Stimulated activated CD8-positive, alpha-beta memory T cell treated with anti-CD3 and anti-CD28 coated beads, Interleukin-15, amount 100 ng/mL, for 48 hours (primary cell): ENCODE measurements at places on chromosomes 12 and 14.
A peak's percentile ranks its signal among the peaks of the same experiment; 100 is the strongest.

- DNase-seq = no peak
Measured at GRCh38 chr12:53483225-53483978, 15.9 kb downstream of the MAP3K12 start.

GRCh38 chr12:31518680-31519227 lies 72.2 kb downstream of the DENND5B start:
- no peak for DNase-seq

- no peak for DNase-seq
Measured at GRCh38 chr12:108833757-108834472, 23.5 kb downstream of the SSH1 start.

DNA sequence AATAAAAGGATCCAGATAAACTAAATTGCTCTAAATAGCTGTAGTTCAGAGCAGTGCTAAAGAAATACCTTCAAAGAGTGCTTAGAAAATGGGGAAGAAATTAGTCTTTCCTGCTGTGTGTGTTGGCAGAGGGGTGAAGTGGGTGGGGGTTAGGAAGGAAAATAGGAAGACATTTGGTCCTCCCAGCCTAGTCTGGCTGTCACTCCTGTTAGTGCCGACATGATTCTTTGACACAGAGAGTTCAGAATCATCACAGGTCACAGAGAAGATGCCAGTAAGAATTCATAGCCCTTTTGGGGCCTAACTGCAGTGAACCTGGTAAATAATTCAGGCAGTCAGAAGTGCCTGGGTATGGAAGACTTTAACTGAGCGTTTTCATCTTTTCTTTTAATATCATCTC lies 74.8 kb downstream of the FLRT2 start:
- no peak for DNase-seq

- DNase-seq = no peak
Measured at GRCh38 chr12:54040148-54040494, 7.3 kb downstream of the HOXC5 start.

- DNase-seq = no peak
Measured at GRCh38 chr14:104678901-104679705, 10.3 kb upstream of the INF2 start.

GRCh38 chr12:105316931-105317852 lies 13.3 kb upstream of the C12orf75 start:
- no peak for DNase-seq

DNA sequence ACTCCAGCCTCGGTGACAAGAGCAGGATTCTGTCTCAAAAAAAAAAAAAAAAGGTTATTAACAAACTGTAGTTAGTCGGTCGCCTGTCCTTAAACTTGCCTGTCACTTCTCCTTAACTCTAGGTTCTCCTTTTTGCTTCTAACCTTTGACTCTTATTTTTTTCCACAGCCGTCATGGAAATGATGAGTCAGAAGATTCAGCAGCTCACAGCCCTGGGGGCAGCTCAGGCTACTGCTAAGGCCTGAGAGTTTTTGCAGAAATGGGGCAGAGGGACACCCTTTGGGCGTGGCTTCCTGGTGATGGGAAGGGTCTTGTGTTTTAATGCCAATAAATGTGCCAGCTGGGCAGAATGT lies 418 bp upstream of the MYG1 start:
- DNase-seq = peak; percentile 23

DNA sequence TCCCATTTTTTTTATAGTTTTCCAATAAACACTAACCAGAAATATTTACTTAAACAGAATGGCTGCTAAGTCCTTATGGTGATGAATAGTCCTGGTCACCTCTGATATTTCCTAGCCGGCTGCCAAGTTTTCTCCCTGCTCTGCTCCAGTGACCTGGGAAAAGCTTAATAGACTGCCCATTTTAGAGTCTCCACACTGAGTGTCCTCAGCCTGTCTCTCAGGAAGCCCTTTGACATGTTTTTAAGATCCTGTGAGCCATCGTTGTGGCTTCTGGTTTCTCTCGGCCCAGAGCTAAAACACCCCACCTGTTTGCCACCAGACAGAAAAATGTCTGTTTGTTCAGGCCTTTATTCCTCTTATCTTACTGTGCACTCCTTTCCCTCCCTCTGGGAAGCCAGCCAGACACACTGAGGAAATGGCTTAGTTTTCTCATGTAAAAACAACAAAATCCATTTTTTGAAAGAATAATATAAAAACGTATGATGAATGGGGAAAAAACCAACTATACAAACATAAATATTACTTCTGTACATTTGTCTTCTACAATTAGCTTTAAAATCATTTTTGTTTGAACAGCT lies 25.4 kb upstream of the ALDH2 start:
- no peak for DNase-seq

- DNase-seq = no peak
Measured at GRCh38 chr14:102500158-102500662, 9.4 kb downstream of the ANKRD9 start.

DNA sequence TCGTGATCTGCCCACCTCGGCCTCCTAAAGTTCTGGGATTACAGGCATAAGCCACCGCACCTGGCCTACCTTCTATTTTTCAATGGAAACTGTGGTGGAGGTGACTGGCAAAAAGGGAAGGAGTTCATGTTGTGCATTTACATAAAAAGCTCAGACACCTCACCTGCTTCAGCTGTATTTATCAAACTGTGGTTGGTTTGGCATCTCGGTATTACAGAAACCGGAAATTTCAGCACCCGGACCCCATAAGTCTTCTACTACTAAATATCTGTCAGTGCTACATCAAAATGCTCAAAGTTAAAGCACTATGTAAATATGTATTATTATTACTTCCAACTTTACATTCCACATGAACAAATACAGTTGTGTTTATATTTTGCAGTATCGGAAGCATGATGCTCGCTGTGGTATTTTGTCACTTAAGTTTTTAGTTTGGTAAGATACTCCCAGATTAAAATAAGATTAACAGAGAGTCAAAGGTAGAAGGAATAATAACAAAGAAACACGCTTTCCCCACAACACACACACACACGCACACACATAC lies 95.4 kb downstream of the ITPR2 start:
- no peak for DNase-seq

DNA sequence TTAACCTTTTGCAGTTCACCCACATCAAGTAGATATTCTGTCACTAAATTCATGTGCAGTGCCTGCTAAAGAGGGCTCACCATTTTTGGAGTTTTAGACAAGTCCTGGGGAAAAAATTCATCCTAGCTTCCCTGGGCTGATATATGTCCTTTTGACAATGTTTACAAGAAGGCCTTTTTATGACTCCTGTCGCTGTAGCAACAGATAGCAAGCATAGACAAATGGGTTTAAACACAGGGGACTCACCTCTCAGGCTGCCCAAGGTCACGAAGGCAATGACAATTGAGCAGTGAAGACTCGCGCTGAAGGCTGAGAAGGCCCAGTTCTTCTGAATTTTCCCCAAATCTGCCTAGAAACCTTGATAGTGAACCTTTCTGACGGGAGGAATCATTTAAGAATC lies 150.7 kb upstream of the CPM start:
- DNase-seq = no peak

- DNase-seq = no peak
Measured at GRCh38 chr14:96194657-96195431, 9.8 kb upstream of the BDKRB2 start.

GRCh38 chr14:52922656-52923055 lies 28.2 kb downstream of the FERMT2 start:
- DNase-seq = no peak

DNA sequence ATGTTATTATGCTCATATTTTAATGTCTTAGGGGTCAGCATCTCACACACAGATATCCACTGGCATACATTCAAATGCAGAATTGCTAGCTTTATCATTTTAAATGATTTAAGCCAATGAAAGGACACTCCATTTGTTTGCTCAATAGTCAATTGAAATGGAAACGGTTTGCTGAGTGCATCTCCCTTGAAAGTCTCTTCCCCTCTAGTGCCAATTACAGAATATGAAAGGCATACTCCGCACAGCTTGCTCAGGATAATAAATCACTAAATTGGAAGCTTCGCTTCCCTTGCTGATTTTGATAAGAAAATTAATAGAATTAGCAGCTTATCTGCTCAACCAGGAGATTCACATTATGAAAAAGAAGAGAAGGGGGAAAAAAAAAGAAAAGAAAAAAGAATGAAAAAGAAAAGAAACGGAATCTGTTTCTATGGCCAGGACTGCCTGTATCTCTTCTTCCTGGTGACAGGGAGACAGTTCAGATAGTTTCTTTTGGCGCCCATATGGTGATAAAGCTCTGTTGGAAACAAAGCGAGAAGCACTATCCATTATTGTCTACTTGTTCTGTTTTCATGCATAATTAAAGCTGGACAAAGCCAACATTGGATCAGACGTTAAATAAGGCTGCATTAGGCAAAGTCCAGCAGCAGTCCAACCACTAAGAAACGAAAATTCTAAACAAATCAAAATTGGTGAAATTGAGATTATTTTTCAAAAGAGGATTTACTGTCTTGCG lies 225.0 kb downstream of the GXYLT1 start:
- no peak for DNase-seq

GRCh38 chr12:90128526-90128925 lies 419.9 kb upstream of the ATP2B1 start:
- DNase-seq = no peak

- DNase-seq = no peak
Measured at GRCh38 chr14:40269436-40269835, 837.2 kb upstream of the FBXO33 start.

DNA sequence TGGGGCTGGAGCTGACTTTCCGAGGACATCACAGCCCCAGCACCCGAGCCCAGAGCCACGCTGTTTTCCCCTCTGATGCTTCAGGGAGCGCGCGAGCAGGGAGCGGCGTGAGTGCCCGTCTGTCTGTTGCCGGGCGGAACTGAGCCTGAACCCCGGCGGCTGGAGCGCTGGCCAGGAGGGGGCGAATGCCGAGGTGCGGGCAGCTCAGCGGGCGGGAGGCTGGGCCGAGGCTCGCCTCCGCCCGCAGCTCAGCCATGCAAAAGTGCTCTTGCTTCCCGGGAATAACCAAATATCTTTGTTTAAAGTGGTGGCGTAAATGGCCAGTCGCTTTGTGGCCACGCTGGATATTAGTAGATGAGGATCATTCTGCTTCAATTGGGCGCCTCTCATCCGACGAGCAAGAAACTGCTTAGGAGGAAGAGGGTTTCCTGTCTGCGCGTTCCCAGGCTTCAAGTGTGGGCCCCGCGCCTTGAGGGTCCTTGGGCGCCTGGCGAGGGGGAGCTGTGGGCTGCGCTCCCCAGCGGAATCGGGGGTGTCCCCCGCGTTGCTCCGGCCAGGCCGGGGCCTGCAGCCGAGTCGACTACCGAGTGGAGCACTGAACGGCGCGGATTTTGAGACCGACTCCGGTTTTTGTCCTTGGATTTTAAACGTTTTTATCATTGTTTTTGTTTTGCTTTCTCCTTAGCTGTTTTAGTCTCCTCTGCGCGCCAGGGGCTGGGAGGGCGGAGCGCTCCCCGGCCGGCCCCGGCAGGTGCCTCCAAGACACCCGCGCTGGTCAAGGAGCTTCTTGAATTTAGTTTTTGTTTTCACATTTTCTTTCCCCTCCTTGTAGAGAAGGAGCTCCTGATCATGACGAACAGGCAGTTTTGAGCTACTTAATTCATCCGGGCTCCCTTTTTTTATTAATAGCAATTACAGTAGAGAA lies 831 bp upstream of the NKX2-1 start:
- DNase-seq = no peak

GRCh38 chr14:73105050-73105449 lies 31.3 kb upstream of the PSEN1 start:
- DNase-seq = no peak

- no peak for DNase-seq
Measured at GRCh38 chr12:93802698-93803423, 125.7 kb downstream of the CRADD start.

DNA sequence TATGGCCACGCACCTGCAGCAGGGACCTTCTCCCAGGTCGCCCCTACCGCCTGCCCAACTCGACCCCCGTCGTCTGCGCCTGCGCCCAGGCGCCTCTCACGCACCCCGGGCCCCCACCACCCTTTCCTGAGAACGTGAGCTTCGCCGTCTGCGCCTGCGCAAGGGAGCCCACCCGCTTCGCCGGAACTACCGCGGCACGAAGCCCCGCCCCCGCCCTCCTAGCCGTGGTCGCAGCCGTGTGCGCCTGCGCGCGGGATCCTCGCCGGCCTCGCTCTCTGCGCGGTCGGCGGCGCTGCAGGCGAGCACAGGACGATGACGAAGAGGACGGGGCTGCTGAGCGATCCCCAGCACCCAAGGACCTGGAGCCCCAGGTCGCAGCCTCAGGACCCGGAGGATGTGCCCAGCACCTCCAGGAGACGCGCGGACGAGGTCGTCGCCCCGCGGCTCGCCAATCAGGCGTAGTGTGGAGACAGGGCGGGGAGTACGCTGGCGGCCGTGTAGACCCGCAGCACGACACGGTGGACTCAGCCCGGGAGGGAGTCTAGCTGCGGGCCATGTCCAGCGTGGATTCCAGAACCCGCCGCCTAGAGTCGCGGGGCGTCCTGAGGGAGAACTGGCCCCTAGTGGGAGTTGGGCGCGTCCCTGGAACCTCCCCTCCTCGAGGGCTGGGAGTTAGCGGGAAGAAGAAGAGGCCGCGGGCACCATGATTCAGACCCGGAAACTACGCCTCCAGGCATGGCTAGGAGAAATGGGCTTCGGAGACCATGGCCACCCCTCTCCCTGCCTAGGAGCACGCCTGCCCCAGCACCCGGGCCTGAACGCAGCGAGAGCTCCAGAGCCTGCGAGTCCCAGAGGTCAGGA lies 1120.8 kb upstream of the TMEM132C start:
- DNase-seq = peak; percentile 69

GRCh38 chr12:120625557-120626419 lies 14.6 kb upstream of the CABP1 start:
- DNase-seq = no peak

- DNase-seq = peak; percentile 29
Measured at GRCh38 chr14:105201925-105202513, 20.9 kb upstream of the NUDT14 start.

- no peak for DNase-seq
Measured at GRCh38 chr12:5480938-5481303, 49.0 kb downstream of the NTF3 start.

DNA sequence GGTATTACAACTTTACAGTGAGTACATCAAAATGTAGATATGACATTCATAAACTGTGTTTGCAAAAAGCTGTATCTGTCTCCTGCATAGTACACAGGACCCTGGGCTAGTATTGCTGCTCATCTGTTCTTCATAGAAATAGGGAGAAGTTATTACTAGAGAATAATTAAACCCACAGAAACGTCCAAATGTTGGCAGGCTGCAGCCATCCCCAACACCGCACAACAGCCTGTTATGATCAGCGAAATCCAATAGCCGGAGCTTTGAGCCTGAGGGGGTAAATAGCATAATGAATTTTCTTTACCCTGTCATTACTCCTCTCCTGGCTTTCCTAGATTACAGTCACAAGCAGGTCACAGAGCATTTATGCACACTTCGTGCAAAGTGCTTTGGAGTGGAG lies 178.0 kb downstream of the DACT1 start:
- DNase-seq = no peak
